ENCODE measurements at places on chromosomes 5 and 9.

DNA sequence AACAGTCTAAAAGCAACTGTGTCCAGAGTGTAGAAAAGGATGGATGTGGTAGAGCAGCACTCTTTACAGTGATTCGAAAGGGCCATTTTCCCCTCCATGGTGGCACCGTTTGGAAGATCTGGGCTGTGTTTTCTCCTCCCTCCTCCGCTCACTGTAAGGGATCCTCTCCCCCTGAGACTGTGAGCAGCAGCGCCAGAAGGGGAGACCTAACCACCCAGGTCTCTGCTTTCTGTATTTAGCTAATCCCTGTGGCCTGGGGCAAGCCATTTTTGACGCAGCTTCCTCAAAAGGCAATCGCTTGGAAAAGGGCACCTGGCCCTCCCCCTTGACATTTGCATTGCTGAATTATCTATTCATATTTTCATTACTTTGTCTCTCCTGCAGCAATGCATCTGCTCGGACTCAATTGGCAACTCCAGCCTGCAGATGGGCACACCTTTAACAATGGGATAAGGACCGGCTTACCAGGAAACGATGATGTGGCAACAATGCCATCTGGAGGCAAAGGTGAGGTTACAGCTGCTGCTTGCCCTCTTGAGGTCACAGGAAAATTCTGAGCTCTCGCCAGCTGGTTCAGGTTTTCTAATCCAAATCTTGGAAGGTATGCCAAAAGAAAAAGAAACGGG is 244.3 kb upstream of the WWC1 start:
- no peak for DNase-seq

- no peak for DNase-seq
Observed at GRCh38 chr9:134726722-134727034, 85.1 kb downstream of the COL5A1 start.

- DNase-seq = no peak
Observed at GRCh38 chr5:175124821-175125220, 319.2 kb downstream of the DRD1 start.

DNA sequence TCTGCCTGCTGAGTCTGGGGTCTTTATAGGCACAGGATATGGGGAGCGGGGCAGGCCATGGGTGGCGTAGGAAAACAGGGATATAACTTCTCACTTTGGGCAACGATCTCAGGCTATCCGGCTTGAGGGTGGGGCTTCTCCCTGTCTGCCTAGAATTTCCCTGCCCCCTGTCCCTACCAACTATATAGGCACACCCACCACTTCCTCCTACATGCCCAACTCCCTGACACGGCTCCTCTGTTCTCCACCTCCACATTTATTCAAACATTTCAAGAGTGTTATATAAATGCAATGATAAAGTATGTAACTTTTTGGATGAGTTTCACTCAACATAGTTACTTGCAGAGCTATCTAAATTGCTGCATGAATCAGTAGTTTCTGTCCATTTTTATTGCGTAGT is 363.2 kb upstream of the RORB start:
- no peak for DNase-seq

GRCh38 chr9:136090768-136091581 is 4.1 kb downstream of the NACC2 start:
- no peak for DNase-seq

- DNase-seq = no peak
Observed at GRCh38 chr9:134525841-134526583, 115.6 kb upstream of the COL5A1 start.

- no peak for DNase-seq
Observed at GRCh38 chr9:32161720-32162119, 222.7 kb upstream of the ACO1 start.

- no peak for DNase-seq
Observed at GRCh38 chr9:89436963-89437625, 60.8 kb downstream of the SEMA4D start.

- DNase-seq = no peak
Observed at GRCh38 chr5:134141331-134142050, 27.0 kb downstream of the TCF7 start.

All from right renal cortex interstitium (tissue), 3 donors.